Daoy (cell line): ENCODE measurements at places on chromosomes 7 and 10. TPM values are rescaled to one million over a fixed set of nuclear protein-coding genes. Genes with fewer than 3 reads are reported as not detected.

Gene NODAL
- total RNA-seq: not detected in 2 replicates

Gene NMT2
- total RNA-seq: 31.7 and 37.2 TPM in 2 replicates

Gene WNT8B
- not detected in 2 replicates for total RNA-seq

Gene VGF
- 6.5 and 10.3 TPM in 2 replicates for total RNA-seq

Gene PRKAR2B
- 7.7 and 12.3 TPM in 2 replicates for total RNA-seq

Gene IDI2
- total RNA-seq: not detected in 2 replicates

Gene MMRN2
- 0.06 TPM in 1 of 2 replicates, not detected in the other for total RNA-seq

Gene BEND7
- 8.0 and 9.9 TPM in 2 replicates for total RNA-seq

Gene CISD1
- total RNA-seq: 32.7 and 42.6 TPM in 2 replicates

Gene CAV2
- total RNA-seq: 150 and 191 TPM in 2 replicates

Gene RSPH10B2
- 0.11 and 0.51 TPM in 2 replicates for total RNA-seq

Gene TECTB
- not detected in 2 replicates for total RNA-seq
